ENCODE measurements at places on chromosomes 2 and 18.

GRCh38 chr2:37833423-37833822, 91.7 kb upstream of the RMDN2 start:
- DNase-seq: no peak

DNA sequence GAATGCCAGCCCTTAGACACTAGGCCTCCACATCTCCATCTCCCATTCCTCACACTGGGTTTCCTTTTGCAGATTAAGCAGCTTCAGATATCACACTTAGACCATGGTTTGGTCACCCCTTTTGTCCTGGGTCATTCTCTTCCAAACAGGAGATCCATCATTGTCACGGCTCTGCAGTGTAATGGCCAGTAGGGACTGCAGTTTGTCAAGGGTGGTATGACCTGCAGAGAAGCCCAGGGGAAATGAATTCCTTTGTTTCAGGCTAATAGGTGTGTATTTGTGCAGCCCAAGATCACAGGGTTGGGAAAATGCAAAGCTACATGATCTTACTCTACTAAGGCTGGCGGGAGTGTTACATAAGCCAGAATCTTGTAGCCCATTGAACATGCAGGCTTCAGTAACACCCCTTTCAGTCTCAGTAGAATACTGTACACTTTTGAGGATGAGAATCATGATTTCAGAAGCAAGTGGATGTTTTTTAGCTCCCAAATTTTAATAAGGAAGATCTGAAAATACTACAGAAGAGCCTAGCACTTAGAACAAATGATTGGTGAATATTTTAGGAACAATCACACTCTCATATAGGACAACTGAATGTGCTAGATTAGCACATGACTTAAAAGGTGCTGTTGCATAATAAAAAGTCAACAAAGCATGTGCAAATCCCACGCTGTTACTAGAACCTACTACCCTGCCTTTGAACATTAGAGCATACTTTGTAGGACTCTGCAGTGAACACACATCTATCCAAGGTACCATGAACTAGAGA, 24.0 kb upstream of the LPIN1 start:
- no peak for DNase-seq

GRCh38 chr2:182050333-182051135, 64.9 kb downstream of the PPP1R1C start:
- no peak for DNase-seq

GRCh38 chr2:200750323-200750910, 61.3 kb upstream of the BZW1 start:
- DNase-seq: no peak

DNA sequence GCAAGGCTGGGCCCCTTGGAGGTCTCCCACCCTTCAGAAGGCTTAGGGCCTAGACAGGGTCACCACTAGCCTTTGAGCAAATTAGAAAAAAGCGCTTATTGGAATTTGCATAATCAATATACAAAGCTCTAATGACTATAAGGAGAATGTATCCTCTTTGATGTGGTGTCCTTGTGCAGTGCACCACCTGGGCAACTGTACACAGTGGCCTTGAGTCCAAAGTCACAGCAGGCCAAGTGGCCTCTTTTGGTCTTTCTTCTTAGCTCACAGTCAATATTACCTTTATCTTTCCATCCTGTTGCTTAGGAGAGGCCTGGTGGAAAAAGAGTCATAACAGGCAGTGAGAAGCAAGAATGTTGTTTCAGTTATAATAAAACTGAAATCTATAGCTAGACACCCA, 19.7 kb upstream of the ST3GAL5 start:
- no peak for DNase-seq

DNA sequence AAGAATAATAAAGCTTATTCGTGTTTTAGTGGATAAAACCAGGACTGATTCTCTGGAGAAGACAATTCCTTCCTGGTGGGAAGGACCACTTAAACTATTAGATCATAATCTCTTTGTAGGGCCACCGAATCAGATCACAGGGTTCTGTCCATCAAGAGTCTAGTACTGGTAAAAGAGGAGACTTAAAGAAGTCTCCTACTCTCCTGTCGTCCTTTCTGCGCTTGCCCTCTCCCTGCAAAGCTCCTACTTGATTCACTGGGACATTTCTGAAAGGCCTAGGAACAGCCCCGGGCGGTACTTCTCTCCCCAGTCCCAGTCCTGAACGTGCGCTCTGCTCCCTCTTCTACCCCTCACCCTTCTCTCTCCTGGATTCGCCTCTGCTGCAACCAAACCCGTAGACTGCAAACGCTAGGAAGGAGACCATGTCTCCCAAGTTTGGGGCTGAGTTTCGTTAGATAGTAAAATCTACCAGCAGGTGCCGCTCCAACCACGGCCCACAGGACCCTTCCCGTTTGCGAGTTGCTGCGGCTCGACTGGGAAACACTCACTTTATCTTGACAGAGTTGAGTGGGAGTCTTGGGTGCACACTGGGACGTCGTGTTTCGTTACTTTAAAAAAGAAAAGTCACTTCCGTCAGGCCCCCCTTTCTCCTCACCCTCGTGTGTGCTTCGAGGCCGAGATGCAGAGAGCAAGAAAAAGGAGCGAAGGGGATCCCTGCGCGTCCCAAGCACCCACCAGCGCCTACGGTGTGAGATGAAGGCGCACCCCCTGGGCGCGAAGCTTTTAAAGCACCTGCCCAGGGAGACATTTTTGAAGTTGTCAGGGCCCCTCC, 923 bp downstream of the FIGLA start:
- DNase-seq: no peak

DNA sequence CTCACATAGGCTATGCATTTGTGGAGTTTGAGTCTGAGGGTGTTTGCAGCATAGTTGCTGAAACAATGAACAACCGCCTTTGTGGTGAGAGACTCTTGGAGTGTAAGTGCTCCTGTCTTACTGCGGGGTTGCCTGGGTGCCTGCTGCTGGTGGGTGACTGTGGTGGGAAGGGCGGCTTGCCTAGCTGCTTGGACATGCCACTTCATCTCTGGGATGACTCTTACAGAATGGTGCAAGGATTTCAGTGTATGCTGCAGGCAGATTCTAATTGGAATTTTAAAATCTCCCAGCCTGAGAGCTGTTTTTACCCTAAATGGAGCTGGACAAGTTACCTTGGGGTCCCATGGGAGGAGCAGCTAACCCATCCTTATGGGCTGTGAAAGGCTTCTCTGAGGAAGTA, 50.1 kb downstream of the CYP27C1 start:
- no peak for DNase-seq

DNA sequence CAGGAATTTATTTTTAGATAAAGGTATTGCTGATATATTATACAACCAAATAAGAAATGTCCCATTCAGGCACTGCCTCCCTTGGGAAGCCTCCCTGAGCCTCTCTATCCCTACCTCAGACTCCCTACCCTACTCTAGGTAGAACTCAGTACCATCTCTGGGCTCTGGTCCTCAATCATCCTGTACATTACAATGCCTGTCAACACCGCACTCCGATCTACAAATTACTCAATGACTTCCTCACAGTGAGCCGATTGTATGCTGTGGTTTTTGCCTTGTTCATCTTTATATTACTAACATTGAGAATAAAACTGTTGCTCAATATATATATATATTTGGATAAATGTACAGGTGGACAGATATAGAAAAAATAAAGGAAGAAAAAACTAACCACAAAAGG, 207.5 kb downstream of the STK39 start:
- no peak for DNase-seq

Data from NCI-H774 (cell line).